ENCODE measurements at places on chromosomes 16 and 17. TPM values are rescaled to one million over a fixed set of nuclear protein-coding genes. Genes with fewer than 3 reads are reported as not detected.

DNA sequence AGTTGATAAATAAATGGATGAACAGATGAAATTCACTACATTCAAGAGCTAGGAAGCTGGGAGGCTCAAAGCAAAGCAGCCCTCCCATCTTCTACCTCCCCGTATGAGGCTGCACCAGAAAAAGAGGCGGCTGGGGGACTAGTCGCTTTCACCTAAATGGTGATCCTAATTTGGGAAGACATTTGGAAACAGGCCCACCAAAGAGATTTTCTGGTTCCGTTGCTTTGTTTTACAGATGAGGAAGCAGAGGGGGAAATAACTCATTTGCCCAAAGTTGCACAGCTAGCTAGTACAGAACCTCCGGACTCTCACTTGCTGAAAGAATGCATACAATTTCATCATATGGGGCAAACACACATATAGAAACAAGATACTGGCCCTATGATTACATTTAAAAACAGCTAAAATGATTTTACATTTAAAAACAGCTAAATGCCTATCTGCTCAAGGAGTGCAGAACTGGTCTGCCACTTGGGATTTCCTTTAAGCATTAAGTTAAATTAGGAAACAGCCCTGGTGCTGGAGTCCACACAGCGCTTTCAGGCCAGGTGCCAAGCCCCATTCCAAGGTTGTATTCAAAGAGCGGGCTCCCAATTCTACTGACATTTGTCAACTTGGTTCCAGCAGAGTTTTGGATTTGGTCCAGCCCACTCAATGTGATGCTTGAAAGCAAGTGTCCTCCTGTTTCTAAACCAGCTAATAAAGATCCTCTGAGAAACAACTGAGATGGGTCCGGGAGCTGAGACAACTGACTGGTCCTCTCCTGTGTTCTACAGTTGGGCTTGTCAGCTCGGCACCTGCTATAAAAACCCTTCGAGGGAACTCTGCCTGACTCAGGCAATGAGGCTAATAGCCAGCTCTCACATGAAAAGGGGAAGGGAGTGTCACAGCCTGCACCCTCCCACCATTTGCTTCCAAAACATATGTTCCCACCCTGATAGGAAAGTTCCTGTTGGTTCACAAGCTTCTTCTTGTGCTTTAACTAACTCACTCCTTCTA lies 11.7 kb downstream of the ERN1 start:
- DNase-seq: no peak

Gene TAT
- total RNA-seq: not detected

DNA sequence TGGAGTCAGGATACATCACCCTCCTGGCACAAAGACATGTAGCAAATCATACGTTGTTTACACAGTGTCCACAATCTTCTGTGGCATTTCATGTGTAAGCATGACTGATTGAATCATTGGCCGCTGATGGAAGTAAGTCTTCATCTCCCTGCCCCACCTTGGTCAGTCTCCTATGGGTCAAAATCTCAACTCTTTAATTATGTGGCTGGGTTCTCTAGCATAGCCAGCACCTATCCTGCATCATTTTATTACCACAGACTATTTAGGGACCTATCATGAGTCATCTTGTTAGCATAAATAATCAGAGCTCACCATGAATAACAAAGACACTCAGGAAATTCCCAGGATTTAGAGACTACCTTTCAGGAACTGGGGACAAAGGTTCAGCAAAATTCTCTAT lies 15.9 kb downstream of the TANC2 start:
- no peak for DNase-seq

Gene SDK2
- total RNA-seq: 0.26 TPM

Gene CCL17
- 7.4 TPM for total RNA-seq

GRCh38 chr16:57341441-57342303 lies 16.9 kb upstream of the CCL22 start:
- DNase-seq: no peak

GRCh38 chr16:19844945-19845641 lies 39.6 kb downstream of the GPRC5B start:
- DNase-seq: no peak

DNA sequence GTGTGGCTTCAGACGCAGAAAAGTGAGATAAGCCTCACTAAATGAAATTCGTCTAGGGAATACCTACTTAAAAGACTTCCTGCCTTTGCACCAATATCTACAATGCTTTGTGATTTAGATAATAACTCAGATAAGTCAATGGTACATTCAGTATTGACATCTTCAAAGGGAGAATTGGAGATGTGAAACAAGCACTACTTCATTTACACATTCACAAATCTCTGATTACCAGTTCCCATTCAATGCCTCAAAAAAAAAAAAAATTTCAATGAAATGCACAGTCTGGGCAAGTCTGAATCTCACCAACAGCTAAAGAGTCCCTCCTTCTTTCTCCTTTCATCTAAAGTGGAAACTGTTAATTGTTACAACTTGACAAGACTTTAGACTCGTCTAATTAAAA lies 3.7 kb downstream of the PHF12 start:
- no peak for DNase-seq

GRCh38 chr17:12421646-12422306 lies 243.9 kb upstream of the MYOCD start:
- no peak for DNase-seq

DNA sequence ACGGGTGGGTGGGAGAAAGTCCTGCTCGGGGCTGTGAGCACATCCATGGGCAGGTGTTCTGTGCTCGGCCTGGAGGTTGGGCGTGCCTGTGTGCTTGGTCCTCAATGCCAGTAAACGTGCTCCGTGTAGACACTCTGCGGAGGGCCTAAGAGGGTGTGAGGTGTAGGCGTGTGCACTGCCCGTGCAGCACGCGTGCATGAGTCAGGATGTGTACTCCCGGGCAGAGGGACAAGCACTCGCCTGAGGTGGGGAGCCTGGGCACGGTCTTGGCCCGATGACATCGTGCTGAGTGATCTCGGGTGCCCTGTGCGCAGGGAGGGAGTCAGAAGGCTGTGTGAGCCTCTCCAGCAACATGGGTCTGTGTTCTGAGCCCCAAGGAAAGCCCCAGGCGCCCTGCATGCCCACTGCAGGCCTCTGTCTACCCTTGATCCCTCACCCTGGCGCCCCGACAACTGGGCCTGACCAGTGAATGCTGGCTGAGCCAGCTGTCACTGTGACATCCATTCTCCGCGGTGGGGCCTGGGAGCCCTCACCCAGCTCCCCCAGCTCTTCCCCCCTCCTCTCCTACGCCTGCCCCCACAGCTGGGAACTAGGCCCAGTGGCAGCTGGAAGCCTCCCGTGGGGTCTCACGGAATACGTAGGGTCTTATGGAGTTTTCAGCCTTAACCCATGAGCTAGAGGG lies 23.5 kb upstream of the NXPH3 start:
- no peak for DNase-seq

Gene EVPLL
- total RNA-seq: not detected

- peak; percentile 92 for DNase-seq
These were observed 3.8 kb downstream of the IL21R start for GRCh38 chr16:27405546-27406451.

DNA sequence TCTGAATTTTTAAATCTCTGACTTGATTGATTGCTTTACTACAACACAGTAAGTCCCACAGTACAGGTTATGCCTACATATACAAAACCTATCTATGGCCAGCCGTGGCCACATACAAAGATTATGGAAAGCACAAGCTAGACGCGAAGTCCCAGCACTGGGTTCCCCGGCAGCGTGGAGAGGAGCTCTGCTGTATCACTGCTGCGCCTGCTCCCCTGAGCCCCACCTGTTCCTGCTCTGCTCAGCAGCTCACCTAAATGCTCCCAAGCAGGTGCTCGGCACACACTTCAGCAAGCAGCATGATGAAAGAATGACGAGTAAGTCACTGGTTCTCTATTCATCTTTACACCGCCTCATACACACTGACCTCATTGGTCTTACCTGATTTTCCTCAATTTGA lies 20.6 kb downstream of the ZDHHC7 start:
- DNase-seq: no peak

Gene METRN
- 11.1 TPM for total RNA-seq

DNA sequence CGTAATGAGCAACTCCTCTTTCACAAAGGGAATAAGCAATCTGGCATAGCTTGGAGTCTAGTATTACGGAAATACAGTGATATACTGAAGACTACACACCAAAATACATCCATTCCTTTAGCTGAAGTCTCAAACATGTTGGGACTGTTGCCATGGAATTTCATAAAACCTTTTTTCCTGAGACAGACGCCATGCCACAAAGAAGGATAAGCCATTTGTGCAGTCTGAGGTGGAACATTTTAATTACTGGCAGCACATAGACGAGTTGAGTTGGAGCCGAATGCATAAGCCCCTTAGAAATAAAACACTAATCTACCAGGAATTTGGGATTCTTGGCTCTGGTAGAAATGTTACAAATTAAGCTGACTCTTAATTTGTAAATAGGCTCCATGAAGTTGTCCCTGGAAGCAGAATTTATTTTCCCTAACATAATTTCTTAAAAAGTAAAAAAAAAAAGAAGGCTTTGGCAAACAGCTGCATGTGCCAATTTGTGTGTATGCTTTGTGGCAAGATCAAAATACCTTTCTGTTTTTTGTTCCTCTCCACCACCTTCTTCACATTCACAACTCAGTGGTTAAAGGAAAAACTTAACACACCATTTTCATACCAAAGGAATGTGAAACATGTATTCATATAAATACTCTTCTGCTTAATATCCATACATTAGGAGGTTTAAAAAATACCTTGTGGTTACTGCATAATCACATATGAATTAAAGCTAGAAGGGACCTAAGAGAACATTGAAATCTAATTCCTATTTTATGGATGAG lies 25.5 kb downstream of the GRB7 start:
- no peak for DNase-seq

GRCh38 chr16:19771796-19772195 lies 53.7 kb downstream of the IQCK start:
- no peak for DNase-seq

DNA sequence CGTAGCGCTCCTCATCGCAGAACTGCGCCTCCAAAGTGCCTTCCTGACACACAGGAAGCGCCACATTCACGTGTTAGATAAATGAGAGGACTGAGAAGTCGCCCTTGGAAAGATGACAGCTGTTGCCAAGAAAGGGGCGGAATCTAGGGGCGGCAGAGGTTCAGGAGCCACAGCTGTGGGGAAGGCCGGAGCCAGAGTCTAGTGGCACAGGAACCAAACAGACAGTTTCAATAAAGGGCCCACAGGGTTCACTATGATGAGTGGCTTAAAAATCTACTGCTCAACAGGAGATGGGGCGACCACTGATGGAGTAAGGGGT lies 4.7 kb downstream of the FLCN start:
- DNase-seq: no peak
